ENCODE measurements at places on chromosomes 7 and 10.

DNA sequence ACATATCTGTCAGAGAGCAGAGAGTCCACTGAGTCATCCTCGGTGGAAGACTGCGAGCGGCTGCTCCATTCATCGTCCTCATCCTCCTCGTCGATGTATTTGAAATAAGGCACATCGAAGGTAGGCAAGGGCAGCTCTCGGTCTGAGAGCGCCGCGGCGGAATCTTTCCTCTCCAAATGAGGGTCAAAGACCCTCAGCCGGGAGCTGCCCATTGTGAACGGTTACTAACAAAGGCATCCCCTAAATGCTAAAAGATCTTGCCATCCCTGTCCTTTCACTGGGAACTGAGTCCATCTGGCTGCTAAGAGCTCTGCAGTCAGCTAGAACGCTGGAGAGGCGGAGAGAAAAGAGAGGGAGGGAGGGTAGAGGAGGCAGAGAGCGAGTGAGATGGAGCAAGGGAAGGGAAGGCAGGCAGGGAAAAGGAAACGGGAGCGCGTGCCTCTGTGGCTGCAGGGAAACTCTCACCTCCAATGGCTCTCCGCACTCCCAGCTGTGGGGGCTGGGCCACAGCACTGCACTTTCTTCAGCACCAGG lies 163.4 kb downstream of the RAPGEF5 start:
- peak; percentile 81 for DNase-seq

- DNase-seq = no peak
Observed at GRCh38 chr10:94105226-94105625, 111.5 kb downstream of the PLCE1 start.

DNA sequence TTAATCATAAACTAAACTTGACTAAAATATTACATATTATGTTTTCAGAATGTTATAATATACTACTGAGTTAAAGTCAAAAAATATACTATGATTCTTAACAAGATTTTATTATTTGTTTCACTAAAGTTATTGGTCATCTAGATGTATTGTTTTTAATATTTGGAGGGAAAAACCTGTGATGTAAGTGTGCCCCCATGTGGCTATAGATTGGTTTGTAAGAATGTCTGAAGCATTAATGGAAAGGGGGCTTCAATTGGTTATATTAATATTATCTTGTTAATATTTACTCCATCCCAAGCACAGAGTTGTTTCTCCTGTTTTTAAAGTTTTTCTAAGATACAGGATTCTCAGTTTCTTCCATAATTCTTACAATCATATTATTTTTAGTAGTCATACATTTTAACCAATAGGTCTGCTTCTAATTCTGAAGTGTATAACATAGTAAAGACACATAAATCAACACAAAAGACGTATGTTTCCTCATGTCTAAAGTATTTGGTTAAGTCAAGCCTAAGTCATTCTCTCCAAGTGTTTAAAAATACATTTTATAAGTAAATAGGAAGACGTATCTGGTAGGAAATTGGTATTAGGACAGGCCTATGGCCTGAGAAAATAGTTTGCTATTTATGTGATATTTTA lies 58.0 kb downstream of the GNAT3 start:
- no peak for DNase-seq

- DNase-seq = no peak
Observed at GRCh38 chr7:11750191-11750590, 81.8 kb downstream of the THSD7A start.

DNA sequence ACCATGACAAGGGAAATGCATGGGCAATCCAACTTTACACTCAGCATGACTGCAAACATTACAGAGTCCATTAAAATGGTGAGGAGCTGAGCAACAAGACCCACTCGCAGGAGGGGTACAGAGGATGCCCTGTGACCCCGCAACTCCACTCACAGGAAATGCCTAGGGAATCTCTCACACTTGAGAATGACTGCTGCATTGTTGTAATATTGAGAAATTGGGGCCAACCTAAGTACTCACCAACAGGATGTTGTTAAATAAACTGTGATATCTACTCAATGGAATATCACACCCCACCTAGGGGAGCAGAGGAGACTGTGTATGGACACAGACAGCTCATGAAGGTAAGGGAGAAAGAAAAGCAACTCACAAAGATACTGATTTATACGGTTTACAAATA lies 53.4 kb upstream of the CAMK2B start:
- DNase-seq = no peak

GRCh38 chr7:155188821-155189581 lies 108.7 kb upstream of the INSIG1 start:
- DNase-seq = no peak

GRCh38 chr7:25680636-25681035 lies 452.4 kb upstream of the NPVF start:
- DNase-seq = no peak

- DNase-seq = no peak
Observed at GRCh38 chr7:55132890-55133551, 114.2 kb downstream of the EGFR start.

GRCh38 chr10:29517352-29517923 lies 117.3 kb downstream of the SVIL start:
- DNase-seq = peak; percentile 63

DNA sequence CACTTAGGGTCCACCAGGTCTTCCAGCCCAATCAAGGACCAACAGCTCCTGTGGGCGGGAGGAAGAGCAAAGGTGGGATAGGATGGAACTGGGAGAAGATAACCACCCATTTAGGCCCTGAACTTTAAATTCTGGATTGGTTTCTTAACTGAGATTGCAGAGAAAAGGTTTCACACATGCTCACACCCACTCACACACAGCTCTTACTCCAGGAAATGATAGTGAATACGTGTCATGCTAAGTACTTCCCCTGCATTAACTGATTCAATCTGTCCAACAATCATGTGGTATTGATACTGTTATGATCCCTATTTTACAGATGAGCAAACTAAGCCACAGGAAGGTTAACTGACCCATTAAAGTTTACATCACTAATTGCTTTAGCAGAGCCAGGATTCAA lies 4.6 kb upstream of the CYP3A4 start:
- no peak for DNase-seq

- DNase-seq = no peak
Observed at GRCh38 chr10:108788891-108789290, 1134.4 kb downstream of the XPNPEP1 start.

DNA sequence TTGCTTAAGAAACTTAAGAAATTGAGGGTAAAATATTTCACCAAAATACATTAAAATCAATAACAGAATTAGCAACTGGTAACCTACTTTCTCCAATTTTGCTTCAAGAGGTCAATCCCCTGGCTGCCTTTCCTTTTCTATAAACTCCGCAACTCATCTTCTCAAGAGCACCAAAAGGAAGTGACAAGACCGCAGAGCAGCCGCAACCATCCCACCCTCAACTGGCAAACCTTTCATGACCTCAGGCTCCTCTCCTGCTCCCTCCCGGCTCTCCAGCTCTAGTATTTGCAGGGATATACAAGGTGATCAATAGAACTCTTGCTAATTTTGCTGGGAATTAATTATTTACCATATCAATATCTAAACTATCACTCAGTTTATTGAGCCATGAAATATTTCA lies 88.9 kb downstream of the ATE1 start:
- no peak for DNase-seq

- peak; percentile 62 for DNase-seq
Observed at GRCh38 chr7:158587162-158588084, at the start of gene PTPRN2. Gene PTPRN2 (minus strand): TSS chr7:158587823.

DNA sequence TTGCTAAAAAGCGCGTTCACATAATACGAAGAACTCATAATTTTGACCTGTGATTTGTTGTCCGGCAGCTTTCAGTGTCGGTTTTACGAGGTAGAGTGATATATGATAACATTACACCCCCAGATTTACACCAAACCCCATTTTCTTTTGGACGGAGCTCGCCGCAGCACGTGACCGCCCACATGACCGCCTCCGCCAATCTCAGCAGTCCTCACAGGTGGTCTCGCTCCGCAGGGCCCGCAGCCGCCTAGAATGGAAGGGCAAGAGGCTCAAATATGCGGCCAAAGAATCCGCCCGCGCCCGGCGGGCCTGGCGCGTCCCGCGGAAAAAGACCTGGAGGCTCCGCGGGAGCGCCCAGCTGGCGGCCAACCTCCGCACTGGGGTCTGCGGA lies at the start of gene HOXA7:
Gene HOXA7, minus strand, starts transcription at position 168 of the 391 bp plus-strand sequence. Its CDS starts 130 bp downstream, at position 38.
- peak; percentile 56 for DNase-seq

GRCh38 chr7:36814311-36814710 lies 90.0 kb upstream of the AOAH start:
- no peak for DNase-seq

GRCh38 chr10:103192089-103192450 lies 1.0 kb downstream of the NT5C2 start:
- DNase-seq = no peak

GRCh38 chr7:77202481-77202976 lies 2.9 kb upstream of the FGL2 start:
- DNase-seq = no peak

GRCh38 chr10:62738916-62739315 lies 65.6 kb upstream of the ADO start:
- DNase-seq = no peak

DNA sequence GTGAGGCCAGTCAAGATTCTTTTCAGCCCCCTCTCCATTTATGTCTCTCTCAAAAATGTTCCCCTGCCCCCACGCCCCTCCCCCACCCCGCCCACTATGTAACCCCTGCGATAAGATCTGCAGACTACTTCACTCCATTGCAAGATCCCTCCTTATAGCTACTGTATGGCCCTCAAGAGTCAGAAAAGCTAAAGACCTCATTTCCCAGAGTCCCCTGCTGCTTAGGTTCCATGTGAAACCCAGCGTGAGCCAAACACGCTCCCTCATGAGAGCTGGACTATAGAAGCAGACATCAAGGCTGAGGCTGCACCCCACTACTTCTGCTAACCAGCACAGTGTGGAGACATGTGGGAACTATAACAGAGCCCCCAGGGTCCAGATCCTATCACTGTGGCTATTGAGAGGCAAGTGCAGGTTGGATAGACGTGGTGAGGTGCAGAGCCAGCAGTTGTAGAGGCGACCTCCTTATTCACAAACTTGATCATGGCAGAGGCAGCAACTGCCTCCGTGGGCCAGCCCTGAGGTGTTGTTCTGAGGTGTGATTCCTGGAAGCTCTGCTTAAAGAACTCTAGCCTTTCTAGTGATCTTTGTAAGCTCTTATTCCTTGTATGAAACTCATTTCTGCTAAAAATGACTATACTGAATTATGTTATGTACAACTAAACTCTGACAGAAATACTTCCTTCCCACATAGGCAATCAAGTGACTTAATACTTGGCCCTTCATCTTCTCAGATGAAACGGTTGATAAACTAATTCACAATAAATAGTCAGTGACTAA lies 117.0 kb upstream of the ARID5B start:
- no peak for DNase-seq

DNA sequence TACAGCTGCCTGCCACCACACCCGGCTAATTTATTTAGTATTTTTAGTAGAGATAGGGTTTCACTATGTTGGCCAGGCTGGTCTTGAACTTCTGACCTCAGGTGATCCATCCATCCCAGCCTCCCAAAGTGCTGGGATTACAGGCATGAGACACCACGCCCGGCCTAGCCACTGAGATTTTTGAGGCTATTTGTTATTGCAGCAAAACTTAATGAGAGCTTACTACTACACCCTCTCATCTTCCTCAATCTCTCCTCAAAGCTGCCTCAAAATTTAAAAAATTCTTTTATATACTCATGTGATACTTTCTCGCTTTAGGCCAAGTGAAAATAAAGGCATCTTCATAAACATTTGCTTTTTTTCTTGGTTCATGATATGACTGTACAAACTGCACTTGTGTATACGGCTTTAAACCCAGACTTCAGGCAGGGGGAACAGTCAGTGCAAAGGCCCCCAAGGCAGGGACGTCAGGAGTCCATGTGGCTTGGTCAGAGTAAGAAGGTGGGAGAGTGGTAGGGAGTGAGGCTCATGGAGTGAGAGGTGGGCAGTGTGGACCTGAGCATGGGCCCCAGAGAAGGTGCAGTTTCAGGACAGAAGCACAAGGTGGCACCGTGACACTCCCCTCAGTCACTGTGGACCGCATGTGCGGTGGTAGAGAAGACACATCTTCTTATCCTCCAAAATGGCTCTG lies 55.5 kb downstream of the SYPL1 start:
- DNase-seq = peak; percentile 69

DNA sequence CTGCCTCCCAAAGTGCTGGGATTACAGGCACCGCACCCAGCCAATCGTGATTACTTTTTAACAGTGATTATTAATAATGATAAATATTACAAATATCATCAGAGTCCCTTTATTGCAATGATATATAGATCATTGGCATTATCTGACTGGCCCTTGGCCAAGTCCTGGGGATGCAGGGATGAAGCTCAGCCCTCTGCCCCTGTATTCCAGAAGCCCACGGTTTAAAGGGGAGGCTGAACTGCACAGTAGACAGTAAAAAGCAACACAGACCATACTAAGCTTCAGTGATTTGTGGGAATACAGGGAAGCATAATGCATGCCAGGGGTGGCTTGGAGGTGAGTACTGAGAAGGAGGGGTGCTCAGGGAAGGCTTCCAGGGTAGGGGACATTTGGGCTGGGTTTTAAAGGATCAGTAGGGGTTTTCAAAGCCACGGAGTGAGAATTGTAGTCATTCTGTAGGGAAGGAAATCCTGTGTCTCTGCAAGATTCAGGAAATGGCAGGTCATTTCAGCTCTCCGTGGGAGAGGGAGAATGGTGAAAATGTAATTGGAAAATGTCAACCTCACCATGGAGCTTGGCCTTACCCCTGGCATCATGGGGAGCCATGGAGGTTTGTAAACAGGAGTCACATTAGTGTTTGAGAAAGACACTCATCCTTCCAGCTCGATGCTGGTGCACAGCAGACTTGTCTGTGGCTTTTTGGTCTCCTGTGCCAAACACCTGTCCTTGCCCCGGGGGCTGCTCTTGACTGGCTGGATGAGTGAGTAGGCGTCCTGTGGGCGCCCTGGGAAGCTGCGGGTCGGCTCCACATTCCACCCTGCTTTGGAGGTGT lies 8.8 kb downstream of the ADAMTS14 start:
- no peak for DNase-seq

DNA sequence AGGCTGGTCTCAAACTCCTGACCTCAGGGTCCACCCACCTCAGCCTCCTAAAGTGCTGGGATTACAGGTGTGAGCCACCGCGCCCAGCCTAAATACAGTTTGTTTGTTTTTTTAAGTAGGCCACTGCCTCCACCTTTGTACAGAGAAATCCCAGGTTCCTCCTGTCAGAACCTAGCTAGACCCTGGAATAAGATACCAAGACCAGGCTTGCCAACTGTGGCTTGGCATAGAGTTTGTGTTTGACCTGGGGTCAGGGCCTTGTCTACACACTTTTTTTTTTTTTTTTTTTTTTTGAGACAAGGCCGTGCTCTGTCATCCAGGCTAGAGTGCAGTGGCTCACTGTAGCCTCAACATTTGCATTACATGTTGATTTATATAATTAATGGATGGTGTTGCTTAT lies 34.3 kb upstream of the DNAH11 start:
- no peak for DNase-seq

GRCh38 chr10:106296750-106297392 lies 867.6 kb downstream of the SORCS1 start:
- no peak for DNase-seq

DNA sequence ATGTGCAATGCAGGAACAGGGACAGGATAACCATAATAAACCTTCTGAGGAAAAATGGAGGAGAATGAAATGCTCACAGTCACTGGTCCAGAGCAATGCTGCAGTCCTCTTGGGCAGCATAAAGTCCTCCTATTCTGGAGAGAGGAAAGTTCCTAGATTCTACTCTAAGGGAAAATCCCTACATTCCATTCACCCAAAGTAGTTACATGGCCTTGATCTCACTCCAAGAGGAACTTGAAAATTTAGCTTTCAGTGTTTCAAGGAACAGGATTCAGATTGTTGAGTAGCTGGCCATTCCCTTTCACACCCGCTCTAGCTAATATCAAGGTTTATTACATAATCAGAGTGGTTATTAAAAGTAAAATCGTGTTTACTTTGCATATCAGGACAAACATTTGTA lies 168.3 kb downstream of the CHRM2 start:
- no peak for DNase-seq

Measured in NT2/D1 (cell line).